Brain (organoid and tissue), 16 donors: ENCODE measurements at places on chromosomes 16 and 17. TPM values are rescaled to one million over a fixed set of nuclear protein-coding genes. Genes with fewer than 3 reads are reported as not detected.
A peak's percentile ranks its signal among the peaks of the same experiment; 100 is the strongest.

DNA sequence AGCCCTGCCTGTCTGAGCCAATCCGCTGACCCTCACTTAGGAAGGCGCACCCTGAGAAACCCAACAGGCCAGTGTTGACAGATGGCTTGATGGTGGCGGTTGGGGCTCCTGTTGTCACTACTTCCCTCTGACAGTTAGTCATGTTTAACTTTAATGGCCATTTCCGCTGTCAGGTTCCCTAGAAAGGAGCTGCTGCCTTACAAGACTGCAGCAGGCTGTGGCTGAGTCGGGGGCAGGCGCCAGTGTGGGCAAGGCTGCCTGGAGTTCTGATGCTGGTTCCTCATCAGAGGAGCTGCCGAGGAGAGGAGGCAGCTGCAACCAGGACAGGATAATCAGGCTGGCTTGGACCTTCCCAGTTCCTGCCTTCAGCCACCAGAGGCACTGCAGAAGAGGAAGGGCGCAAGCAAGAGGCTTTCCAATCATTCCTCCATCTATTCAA is 223.2 kb upstream of the DYNLRB2 start:
- no peak for DNase-seq

DNA sequence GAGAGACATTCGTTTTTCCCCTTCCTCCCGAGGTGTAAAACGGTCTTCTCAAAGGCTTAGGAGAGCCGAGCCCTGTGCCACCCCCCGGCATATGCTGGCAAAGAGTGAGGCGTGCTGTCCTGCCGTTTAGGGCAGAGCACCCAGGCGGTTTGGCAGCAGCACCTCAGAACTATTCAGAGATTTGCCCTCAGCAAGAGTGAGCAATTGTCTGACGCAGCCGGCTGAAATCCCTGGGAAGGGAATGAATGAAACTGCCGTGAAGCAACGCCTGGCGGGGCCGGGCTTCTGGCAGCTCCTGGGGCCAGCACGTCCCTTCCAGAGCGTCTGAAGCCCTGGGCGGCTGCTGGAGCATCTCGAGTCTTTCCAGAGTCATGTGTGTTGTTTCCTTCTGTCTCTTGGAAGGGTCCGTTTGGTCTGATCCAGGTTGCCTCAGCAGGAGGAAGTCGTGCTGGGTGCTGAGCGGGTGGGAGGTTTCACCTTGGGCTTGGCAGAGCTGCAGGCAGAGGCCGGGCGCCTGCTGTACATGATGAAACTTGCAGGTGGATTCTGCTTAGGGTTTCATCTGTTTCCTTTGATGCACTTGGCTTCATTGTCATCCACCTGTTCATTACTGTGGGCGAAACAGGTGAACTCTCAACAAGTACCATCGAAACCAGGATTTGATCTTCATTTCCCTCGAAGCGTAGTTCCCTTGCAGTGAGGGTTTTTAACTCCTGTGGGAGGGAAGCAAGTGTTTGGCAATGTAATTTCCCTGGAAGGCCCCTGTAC is 35.4 kb downstream of the TBCD start:
- DNase-seq, result peak; percentile 35

- peak; percentile 93 for DNase-seq
Measured at GRCh38 chr16:48687421-48688038, 77.5 kb upstream of the N4BP1 start.

Gene KRT12
- not detected for polyA plus RNA-seq
